ENCODE measurements at places on chromosomes 16 and 17.

DNA sequence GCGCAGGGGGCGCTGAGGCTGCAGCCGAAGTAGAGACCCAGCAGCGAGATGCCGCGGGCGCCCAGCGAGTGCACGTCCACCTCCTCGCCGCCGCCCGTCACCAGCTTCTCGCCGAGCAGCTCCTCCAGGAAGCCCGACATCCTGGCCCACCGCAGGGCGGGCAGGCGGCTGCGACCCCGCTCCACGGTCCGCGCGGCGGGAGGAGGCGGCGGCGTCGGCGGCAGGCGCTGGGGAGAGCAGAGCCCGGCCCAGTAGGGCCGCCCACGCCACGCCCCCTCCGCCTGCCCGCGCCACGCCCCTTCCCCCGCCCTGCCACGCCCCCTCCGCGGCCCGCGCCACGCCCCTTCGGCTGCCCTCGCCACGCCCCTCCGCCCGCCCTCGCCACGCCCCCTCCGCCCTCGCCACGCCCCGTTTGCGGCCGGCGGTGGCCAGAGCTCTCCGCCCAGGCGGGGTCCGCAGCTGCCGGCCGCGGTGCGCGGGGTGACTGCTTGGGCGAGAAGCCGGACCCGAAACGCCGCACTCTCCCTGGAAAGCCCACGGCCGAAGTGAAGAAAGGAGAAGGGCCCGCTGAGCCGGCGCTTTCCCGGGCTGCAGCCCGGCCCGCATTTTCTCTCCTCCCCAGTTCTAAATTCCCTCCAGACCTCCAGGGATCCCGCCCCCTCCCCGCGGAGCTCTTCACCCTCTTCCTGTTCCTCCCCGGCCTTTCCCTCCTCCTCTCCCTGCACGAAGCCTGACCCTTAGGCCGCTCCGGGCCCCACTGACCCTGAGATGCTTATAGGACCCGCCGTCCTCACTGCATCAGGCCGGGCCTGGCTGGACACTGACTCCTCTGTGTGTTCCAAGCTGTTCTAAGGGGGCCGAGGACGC is at the start of gene NXN:
TSS of gene NXN (minus strand) at position 238 of the 867 bp plus-strand sequence.
- DNase-seq, result peak; percentile 73

DNA sequence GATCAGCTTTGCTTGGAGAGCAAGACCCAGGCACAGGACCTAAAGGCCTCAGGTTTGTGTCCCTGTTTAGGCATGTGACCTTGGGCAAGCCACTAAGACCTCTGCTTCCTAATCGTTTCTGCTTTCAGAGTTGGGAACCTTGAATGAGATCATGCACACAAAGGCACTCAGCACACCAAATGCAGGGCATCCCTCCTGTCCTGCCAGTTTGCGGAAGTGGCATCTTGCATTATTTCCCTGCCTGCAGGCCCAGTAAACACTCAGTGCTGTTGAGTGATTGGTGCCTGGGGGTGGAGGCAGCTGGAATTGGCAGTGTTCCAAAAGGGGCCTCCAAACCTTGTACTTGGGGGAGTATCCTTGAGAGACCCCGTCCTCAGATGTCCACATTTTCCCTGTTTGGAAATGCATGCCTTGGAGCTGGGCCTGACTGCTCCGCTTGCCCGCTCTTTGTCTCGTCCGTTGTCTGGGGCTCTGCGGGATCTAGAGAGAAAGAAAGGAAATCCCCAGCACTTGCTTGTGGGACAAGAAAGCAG is 28.7 kb downstream of the MRM1 start:
- no peak for DNase-seq

DNA sequence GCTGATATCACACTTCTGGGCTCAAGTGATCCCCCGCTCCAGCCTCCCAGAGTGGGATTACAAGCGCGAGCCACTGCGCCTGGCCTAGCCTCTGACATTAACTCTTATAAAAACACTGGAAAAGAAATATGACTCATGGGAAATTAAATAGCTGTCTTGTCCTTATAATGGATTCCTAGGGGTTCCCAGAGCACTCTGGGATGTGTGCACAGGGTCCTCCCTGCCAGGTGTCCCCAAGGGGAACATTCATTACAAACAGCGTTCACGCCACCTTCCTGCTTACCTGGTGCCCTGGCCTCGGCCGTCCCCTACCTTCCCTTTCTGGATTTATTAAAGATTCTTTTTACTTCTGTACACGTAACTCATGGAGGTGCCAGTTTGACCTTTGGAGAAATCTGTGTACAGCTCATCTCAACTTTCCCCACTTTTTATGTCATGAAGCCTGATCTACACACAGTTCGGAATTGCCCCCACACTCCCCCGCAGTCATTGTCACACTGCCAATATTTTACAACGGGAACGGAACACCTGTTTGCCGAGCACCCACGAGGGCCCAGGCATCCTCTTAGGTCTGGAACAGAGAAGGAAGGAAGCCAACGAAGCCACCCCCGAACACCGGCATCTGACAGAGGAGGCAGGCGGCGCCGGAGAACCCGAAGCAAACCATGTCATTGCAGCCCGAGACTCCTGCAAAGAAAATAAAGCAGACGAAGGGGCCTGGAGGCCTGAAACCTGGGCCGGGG is 39.7 kb upstream of the MEAK7 start:
- peak; percentile 17 for DNase-seq

GRCh38 chr17:2975469-2975958 is 87.9 kb downstream of the OR1D5 start:
- no peak for DNase-seq

DNA sequence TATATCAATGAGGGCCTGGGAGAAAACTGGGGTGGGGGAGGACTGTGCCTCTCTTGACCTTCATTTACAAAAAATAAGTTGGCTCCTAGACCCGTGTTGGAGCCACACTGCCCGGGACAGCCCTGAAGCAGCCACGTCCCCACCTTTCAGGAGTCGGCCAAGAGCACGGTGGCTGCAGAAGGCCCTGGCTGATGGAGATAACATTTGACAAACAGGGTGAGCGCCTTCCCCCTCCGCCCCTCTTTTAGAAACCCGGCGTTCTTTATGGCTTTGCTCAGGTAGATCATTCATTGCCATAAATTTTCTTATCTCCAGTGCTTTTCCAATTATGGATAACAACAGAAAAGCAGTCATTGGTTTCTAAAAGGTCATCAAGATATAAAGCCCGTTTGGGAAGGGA is 398.1 kb upstream of the TNRC6C start:
- no peak for DNase-seq

- no peak for DNase-seq
These were observed 1.3 kb downstream of the NAGS start for GRCh38 chr17:44005527-44006271.

GRCh38 chr17:73142872-73143381 is 21.9 kb upstream of the SSTR2 start:
- DNase-seq, result no peak

DNA sequence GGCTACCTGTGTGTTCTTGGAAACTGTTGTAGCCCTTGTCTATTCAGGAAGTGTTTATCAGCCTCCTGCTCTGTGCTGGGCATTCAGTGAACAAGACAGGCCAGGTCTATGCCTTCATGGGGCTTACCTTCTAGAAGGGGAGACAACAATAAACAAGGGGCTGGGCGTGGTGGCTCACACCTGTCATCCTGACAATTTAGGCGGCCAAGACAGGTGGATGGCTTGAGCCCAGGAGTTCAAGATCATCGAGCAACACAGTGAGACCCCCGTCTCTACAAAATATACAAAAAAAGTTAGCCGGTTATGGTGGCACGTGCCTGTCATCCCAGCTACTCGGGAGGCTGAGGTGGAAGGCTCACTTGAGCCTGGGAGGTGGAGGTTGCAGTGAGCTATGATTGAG is 5.5 kb upstream of the GSG1L start:
- no peak for DNase-seq

GRCh38 chr16:86019446-86020047 is 120.6 kb downstream of the IRF8 start:
- DNase-seq, result no peak
